ENCODE measurements at places on chromosomes 4 and X.

GRCh38 chrX:78573630-78574029 is 85.5 kb downstream of the RTL3 start:
- no peak for DNase-seq

- DNase-seq: no peak
Measured at GRCh38 chrX:154138857-154139256, 5.2 kb upstream of the OPN1LW start.

DNA sequence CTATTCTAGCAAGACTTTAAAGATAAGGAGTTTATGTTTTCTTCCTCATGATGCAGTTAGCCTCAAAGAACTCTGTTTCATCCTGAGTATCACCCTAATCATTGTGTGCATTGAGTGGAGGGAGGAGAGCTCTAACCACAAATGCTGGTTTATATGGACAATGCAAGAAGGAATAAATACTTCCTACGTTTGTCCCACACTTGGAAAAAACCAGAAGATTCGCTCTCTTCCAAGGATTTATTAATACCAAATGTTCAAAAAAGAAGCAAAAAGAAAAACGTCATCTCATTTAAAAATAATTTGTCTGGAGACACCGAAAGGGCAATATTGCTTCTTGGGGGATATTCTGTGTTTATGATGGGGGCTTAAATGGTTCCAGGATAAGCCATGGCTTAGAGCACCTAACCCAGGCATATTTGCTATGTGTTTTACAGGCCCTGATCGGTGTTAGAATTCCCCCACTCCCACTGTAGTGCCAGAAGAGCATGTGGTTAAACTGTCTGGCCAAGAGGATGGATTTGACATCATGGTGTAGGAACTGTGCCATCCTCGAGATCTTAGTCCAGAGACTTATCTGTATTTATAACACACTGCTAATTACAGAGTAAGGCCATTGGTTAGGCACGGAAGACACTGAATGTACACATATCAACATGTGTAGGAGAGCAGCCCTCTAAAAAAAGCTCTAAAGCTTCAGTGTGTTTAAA is 227.2 kb downstream of the ANK2 start:
- DNase-seq: no peak

DNA sequence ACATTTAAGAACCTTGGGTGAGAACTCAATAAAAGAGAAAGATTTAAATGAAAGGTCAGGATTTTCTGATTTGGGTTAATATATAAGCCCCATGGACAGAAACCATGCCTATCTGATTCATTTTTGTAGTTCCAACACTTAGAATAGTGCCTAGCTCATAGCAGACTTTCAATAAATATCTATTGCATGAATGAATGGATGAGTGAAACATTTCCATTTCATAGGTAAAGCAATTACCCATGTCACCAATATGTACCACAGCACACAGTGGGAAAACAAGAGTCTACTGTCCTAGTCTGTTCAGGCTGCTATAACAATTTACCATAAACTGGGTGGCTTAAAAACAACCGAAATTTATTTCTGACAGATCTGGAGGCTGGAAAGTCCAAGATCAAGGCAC is 63.9 kb upstream of the PTPN13 start:
- DNase-seq: no peak

DNA sequence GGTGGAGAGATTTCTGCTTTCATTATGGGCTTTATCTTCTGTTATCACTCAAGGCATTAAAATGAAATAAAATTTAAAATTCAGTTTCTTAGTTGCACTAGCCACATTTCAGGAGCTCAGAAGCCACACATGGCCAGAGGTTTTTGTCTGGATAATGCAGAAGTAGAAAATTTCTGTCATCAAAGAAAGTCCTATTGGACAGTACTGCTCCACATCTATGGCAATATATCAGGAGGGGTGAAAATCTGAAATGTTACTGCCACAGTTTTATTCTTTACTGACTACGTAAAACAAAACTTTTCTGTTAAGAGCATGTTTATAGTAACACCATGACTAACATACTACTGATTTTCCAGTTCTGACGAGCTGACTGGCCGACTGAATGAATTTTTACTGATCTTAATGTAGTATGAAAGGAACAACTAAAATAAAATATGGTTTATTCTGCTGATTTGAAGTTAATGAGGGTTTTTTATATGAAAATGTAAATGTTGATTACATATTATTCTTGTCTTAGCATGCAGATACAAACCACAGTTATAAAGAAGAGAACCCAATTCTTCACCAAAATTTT is 264.0 kb upstream of the HAND2 start:
- DNase-seq: no peak

GRCh38 chrX:15911734-15912550 is 57.3 kb upstream of the AP1S2 start:
- DNase-seq: no peak
